Ecto neural progenitor cell (in vitro differentiated cells): ENCODE measurements at places on chromosomes 16 and 17.

DNA sequence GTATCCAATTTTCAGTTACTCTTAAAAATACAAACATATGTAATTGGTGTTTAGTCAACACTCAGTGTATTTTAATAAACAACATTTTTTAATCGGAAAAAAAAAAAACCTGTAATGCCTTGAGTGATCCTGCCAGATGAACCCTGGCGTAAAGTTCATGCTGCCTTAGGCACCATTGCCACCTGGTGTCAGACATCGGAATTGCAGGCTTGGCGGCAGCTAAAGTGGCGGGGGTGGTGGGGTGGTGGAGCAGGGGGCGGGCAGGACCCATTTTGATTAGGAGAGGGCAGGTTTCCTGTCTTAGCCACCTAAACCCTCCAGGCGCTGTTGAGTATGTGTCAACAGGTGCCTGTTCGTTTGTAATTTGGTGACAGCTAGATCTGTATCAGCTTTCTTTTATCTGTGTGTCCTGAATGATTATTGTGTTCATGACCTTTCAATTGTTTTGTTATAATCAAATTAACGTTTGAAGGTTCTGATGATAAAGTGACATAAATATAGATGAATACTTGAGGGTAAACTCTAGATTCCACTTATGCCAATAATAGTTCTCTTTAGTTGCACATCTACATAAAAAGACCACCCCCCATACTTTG, 588.7 kb downstream of the CDH13 start:
- peak; percentile 76 for DNase-seq

DNA sequence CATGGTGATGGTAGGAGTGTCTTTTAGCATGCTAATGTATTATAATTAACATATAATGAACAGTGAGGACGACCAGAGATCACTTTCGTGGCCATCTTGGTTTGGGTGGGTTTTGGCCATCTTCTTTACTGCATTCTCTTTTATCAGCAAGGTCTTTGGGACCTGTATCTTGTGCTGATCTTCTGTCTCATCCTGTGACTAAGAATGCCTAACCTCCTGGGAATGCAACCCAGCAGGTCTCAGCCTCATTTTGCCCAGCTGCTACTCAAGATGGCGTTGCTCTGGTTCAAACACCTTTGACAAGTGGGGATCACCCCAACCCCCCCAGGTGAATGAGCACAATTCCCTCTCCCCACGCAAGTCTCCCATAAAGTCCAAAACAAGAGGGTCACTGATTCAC, 49.3 kb upstream of the ETV4 start:
- no peak for DNase-seq

DNA sequence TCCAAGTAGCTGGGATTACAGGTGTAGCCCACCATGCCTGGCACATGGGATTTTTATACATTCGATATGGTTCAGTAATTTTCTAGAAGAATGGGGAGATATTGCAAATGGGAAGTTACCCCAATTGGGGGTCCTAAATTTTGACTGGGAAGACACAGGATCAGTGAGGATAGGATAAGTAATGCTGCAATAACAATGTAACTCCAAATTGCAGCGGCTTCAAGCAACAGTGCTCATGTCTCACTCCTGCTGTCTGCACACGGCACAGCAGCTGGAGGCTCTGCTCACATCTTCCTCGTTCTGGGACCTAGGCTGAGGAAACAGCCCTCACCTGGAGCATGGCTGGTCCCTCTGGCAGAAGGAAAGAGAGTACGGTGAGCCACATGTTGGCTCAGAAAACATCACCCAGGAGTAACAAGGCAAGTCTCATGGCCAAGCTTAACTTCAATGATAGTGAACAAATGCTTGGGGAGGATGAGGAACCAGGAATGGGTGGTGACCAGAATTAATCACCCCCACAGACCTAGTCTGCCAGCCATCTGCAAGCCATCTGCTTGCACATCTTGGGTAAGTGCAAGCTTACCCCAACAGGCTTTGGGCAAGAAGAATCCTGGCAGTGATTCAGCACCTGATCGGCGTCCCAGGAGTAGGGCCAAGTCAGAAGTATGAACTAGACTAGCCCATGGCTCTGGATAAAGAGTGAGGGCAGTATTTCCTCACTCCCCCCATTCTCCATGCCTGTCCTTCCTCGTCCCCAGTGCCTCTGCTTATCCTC, 229.2 kb downstream of the COPRS start:
- DNase-seq = no peak

DNA sequence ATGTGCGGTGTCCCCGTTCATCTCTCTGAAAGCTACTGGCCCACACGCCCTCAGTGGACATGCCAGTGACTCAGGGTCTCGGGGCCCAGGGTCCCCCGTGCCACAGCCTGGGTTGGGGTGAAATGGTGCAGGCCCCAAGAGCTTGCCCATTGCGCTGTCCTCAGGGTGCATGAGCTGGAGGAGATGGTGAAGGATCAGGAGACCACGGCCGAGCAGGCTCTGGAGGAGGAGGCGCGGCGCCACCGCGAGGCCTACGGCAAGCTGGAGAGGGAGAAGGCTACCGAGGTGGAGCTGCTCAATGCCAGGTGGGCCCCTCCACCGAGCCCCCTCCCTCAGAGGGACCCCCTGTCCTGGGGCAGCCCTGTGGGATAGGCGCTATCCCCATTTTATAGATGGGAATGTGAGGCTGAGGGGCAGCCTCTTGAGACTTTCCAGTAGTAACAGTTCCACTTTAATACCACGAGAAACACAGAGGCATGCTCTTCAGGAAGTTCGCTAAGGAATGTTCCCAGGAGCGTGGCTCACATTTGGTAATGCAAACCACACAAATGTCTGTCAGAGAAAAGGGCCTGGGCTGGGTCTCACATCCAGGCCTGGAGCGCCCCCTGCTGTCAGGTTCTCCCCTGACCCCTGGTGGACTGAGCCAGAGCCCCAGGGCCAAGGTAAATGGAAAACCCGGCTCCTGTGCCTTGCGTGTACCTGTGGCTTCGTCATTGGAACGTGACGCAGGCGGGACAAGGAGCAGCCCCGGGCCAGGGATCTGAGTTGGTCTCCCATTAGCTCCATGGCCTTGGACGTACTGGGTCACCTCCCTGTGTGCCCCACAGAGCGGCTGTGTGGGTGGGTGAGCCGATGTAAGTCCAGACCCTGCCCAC, 133.7 kb downstream of the RAB11FIP4 start:
- DNase-seq = peak; percentile 96

GRCh38 chr17:75271233-75271954, 363 bp upstream of the MIF4GD start:
- DNase-seq = peak; percentile 92

DNA sequence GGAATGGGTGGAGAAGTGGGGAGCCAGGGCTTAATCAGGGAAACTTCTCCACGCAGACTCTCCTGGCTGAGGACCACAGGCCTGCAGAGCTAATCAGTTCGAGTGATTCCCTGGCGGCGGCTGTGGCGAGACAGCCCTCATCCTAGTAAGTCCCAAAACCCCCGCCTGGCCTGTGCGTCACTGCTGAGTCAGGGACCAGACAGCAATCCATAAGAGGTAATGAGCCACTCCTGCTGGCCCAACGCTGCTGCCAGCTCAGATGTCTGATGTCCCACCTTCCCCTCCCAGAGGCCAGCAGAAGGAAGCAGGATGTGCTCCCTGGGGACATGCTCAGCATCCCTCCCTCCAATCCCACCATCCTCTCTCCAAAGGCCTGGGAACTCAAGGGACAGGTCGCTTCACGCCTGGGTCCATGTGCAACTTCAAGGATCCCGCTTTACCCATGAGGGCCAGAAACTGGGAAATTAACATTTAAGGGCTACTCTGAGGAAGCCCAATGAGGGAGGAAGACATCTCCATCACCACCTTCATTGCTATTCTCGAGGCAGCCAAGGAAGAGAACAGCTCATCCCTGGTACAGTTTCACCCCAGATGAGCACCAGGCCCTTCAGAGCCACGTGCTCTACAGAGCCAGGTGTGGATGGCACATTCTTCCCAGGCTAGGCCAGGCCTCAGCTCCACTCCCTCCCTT, 7.9 kb downstream of the ACLY start:
- DNase-seq = no peak

GRCh38 chr16:1180549-1181403, 27.9 kb downstream of the CACNA1H start:
- DNase-seq = no peak

DNA sequence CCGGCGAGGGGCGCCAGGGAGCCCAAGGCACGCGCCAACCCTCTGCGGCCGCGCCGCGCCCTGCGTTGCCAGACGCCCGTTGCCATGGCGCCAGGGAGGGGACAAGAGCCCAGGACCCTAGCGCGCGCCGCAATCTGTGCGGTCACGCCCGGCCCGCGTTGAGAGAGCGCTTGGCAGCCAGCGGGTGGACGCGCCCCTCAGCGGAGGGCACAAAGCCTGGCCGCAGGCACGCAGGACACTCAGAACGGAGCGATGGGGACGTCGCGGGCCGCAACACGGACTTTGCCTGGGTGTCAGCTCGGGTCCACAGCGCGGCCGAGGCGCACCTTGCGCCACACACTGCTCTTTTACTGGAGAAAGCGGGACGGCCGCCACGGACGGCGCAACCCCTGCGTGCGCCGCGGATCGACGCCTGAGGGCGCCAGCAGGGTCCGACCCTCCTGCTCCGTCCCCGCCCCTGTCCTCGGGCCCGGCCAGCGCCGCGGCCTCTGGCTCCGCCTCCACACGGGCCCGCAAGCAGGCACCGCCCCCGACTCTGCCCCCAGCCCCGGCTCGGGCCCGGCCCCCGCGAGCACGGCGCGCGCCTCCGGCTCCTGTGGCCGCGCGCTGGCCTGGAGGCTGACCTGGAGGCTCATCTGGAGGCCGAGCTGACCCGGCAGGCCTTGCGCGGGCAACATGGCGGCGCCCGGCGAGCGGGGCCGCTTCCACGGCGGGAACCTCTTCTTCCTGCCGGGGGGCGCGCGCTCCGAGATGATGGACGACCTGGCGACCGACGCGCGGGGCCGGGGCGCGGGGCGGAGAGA, at the start of gene GFER:
Gene GFER (plus strand): TSS at position 650 of the 803 bp plus-strand sequence. CDS start 26 bp downstream, at position 676.
- DNase-seq = peak; percentile 98

DNA sequence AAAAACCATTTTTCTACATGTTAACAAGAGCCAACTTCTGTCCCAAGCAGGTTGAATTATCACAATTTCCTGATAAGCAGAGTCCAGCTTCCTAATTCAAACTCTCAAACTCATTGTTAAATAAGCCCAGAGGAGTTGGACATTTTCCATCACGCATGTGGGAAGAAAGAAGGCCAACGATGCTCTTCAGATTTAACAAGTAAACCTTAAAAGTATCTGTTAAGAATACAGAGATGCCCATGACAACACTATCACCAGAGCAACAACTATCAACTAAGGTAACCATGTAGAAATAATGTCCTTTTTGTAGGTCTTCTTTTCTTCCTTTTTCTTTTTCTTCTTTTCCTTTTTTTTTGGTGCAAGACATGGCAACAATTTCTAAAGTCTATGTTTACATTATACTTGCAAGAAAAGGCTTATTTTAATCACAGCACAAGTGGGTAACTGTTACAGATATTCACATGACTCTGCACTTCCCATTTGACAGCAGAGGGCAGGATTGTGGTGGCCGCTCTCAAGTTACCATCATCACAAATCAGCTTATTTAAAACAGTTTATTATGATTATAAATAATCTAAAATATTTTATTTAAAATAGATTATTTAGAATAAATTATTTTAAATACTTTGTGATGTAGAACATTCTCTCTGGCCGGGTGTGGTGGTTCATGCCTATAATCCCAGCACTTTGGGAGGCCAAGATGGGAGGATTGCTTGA, 35.7 kb upstream of the DHRS7B start:
- DNase-seq = no peak
